ENCODE measurements at places on chromosomes 5 and 9. TPM values are rescaled to one million over a fixed set of nuclear protein-coding genes. Genes with fewer than 3 reads are reported as not detected.

DNA sequence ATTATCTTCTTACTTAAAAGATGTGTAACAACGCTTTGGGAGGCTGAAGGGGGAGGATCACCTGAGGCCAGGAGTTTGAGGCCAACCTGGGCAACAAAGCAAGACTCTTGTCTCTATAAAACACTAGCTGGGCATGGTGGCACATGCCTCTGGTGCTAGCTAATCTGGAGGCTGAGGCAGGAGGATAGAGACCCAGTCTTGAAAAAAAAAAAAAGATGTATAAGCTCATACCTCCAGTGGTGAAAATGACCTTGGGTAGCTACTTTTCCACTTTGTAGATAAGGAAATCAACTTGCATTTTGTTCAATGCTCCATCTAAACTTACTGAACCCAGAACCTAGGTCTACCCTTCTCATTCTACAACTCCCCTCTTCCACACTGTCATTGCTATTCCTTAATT is 16.6 kb downstream of the ARRDC3 start:
- peak; percentile 45 for DNase-seq

GRCh38 chr5:149118463-149118862 is 22.8 kb upstream of the ABLIM3 start:
- DNase-seq: no peak

DNA sequence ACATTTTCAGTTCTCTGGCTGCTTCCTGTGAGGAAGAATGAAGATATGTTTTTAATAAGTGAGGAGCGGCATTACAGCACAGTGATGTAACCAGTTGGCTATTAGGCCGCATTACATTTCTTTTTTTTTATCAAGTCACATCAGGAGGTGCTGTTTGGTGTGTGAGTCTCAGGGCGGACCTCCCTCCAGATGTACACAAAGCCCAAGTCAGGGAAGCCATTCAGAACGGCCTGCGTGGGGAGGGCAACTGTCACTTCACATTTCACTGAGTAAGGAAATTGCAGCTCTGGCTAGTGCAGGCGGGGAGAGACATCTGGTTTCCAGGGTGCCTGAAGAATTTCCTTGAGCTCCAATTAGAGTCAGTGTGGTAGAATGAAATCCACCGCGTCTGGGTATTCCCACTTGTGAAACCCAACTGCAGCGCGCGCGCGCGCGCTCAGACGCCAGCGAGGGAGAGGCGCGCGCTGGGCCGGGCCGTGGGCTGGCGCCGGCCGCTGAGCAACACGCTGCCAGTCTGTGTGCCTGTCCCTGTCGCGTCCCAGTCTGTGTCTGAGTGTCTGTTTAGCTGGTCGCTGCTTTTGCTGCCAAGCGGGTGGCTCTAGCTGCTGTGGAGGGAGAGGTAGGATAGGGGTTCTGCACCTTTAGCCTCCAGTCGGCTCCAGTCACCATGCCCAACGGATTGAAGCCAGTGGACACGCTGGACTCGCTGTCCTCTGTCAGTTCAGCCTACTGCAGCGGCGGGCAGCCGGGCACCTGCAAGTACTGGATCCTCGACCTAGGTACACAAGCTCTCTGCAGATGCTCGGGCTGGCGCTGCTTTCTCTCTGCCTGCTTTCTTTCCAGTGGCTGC is 140.8 kb upstream of the OTULINL start:
- DNase-seq: peak; percentile 84

GRCh38 chr5:82388181-82388580 is 110.0 kb upstream of the RPS23 start:
- DNase-seq: no peak

Gene CARTPT
- not detected for total RNA-seq

DNA sequence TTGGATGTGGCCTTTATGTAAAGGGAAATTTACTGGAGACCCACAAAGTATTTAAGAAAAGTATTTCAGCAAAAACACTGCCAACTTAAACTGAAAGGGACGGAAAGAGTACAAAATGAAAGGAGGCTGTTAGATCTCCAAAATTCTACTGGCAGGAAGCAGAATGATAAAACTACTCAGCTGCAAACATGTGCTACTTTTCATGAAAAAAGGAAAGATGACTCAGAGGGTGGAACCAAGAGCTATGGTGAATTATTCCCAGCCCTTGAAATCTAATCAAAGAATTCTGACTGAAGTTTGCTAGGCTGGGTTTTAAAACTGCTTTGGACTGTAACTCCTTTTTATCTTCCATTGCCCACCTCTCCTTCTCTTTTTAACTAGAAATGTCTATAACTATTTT is 58.6 kb upstream of the ZBED3 start:
- DNase-seq: peak; percentile 5

DNA sequence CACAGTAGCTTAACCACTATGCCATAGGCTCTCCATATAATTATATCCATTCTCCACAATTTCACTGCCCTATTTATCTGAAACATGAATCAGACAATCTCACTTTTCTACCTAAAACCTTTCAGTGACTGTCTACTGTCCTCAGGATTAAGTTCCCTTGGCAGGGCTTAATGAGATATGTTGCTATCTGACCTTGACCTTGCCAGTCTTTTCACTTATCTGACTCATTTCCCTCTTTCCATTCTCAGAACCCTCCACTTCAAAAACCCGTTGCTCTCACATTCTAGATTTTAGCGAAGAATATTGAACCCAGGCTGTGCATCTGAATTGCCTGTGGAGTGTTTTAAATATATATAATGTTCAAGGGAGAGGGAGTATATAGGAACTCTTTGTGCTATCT is 452.1 kb upstream of the MPDZ start:
- peak; percentile 11 for DNase-seq

- DNase-seq: no peak
Observed at GRCh38 chr5:32059761-32060530, 114.2 kb downstream of the GOLPH3 start.

DNA sequence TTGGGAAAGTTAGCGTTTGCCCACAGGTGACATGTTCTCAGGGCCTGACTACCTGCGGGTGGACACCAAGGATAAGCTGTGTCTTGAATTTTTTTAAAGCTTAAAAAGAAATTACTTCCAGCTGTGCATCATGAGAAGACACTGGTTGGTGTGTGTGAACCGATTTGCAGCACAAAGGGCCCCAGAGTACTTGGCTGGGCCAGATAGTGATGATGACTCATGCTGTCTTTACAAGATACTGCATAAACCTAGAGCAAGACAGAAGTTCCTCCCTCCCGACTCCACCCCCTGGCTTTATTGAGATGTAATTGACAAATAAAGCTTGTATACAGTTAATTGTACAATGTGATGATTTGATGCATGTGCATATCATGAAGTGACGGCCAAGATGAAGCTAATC is 212.8 kb downstream of the NXNL2 start:
- peak; percentile 36 for DNase-seq

Gene IL13
- total RNA-seq: not detected

- DNase-seq: no peak
Observed at GRCh38 chr5:96896806-96897205, 20.5 kb downstream of the ERAP2 start.
